ENCODE measurements at places on chromosomes 11 and 22.

- no peak for DNase-seq
These were observed 1046.6 kb downstream of the TBC1D22A start for GRCh38 chr22:47808886-47809620.

GRCh38 chr11:132028380-132029240, 658.2 kb downstream of the NTM start:
- no peak for DNase-seq

GRCh38 chr11:46991391-46991790, 54.8 kb downstream of the CSTPP1 start:
- peak; percentile 5 for DNase-seq

GRCh38 chr11:133957900-133958299, 1.1 kb upstream of the IGSF9B start:
- DNase-seq, result peak; percentile 20

DNA sequence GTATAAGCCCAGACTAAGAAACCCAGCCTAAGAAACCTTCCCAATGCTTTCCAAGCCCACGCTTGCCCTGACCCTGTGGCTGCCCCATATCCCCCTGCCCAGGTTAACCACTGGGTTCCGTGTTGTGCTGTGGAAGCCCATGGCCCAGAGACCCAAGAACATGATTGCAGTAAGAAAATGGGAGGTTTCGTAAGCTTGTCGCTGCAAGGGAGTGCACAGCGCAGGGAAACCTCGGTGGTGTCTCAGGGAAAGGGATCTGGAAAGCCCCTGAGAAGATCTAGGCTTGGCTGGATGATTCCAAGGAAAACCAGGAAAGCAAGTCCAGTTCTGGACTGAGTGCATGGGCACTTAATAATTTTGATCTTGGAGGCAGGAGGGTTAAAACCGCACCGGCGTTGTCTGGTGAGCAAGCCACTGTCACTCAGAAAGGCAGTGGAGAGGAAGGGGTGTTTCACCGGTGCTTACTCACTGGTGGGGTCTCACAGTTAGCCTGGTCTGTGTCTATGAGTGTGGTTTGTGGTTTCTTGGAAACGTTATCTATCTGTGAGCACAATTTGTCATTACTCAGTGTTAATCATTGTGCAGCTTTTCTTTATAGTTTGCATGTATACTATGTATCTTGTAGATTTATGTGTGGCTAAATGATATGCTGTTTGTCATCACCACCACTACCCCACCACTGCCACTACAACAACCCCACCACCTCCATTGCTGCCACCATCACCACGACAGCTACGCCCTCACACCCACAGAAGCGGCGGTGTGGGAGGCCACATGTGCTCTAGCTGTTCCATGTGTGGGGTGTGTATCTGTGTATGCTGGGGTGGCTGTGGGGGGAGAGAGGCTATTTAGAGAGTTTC, 53.3 kb upstream of the PRDM11 start:
- no peak for DNase-seq

DNA sequence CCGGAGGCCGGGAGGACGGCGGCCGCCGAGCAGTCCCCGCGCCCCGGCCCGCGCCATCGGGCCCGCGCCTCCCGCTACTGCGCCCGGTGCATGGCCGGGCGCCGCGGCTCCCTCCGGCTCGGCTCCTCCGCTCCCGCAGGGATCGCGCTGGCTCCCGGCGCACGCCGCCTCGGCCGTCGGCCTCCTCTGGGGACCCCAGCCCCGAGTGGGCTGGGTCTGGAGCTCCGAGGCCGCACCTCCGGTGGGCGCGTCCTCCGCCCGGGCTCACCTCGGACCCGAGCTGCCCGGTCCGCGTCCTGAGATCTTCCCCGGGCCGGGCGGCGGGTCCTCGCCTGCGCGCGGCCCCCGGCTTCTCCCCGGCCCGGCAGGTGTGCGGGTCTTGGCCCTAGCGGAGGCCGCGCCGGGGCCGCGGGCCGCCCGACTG, 251 bp downstream of the SHISA8 start:
- DNase-seq, result no peak

Measured in NCI-H2227 treated with DMSO at 0.1 percent for 48 hours (cell line).